ENCODE measurements at places on chromosomes 6 and 20.

GRCh38 chr6:91173186-91173585 is 586.3 kb upstream of the MAP3K7 start:
- DNase-seq: no peak

DNA sequence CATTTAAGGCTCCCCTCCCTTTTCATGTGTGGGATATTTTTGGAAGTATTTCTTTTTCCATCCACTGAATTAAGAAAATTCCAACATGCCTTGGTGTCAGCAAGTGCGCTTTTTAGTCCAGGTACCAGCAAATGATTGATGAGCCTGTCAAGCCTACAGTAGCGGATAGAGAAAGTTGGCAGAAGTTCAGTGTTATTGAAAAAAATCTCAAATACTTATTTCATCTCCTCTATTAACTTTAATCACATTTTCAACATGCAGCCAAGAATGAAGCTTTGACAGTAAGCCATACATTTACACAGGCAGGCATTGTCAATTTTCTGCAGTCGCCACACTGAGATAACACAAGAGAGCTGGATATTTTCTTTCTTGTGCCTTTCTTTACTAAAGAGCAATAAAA is 50.4 kb downstream of the BLOC1S5 start:
- no peak for DNase-seq

DNA sequence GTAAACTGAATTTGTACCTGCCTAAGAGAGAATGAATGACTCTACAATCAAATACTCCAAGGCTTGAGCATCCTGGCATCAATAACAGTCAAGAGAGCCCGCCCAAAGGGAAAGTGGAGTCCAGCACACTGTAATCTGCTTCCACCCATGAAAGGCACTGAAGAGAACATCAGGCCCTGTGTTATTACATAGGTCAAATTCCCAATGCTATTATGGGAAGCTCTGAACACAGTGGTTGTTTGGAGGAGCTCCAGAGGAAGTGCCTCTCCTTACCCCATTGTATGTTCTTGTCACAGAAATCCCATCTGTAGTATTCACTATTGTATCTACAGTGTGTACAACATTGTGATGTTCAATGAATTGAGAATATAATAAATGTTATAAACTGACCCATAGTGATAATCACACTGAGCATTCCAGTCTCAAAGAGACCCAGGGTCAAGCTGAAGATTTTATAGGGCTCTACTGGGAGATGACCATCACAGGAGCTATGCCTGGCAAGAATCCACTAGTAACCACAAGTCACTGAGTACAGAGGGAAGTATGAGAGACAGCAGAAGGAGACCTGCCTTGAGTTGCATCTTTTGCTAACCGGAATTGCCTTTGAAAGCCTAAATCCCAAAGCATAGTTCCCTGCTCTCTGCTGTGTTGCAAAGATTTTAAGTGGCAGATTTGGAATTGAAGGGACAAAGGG is 446.7 kb downstream of the GJA1 start:
- peak; percentile 30 for DNase-seq

- no peak for DNase-seq
Observed at GRCh38 chr20:41531518-41532275, 86.5 kb downstream of the CHD6 start.

DNA sequence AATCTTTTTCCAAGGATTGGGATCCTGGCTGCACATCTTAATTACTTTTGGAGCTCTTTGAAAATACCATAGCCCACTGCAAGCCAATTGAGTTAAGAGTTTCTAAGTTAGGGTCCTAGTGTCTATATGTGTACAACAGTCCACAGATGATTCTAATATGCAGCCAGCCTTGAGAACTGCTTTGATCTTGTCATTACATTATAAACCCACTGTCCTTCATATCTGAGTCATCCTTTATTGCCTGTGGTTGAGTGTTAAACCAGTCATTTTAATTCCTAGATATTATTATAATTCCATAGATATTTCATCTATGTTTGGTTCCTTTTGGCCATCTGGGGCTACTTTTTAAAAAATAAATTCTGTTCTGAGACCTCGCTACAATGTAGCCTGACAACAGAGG is 24.1 kb downstream of the MCM8 start:
- DNase-seq: no peak

- no peak for DNase-seq
Observed at GRCh38 chr20:19298652-19299051, 86.2 kb downstream of the SLC24A3 start.

- DNase-seq: no peak
Observed at GRCh38 chr20:19783966-19784401, 25.9 kb downstream of the RIN2 start.

- no peak for DNase-seq
Observed at GRCh38 chr20:49335476-49335875, 57.6 kb upstream of the ZNFX1 start.

DNA sequence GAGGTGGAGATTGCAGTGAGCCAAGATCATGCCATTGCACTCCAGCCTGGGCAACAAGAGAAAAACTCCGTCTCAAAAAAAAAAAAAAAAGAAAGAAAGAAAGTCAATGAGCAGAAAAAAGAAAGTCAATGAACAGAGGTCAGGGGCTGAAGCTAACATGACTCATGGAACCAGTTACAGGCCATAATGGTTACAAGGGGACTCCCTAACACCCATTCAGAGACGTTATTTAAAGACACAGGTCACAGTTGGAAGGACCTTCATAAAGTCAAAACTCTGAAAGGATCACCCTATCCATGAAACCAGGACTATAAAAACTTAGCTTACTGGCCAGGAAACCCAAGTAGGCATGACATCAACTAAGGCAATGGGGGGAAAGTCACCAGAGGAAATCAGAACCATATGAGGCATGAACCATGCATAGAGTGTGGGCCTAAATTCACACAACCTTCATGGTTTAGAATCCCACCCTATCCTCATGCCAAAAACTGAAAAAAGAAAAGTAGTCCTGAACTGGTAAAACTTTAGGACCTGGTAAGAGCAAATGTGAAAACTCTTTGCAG is 18.2 kb downstream of the FBXL4 start:
- no peak for DNase-seq

DNA sequence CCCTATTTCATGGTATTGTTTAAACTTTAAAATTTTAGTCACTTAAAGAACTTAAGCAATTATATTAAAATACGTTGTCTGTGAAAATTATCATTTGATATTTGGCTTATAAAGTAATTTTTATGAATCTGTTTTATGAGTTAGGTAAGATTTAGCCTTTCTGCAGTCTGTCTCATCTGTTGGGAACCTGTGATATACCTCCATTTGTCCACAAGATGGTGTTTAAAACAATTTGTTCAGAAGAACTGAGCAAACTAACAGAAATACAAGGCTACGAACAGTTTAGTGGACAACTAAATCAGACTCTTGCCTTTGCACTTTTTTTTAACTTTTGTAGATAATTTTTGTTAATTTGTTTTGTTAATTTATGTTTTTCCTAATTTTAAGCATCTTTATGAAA is 92.4 kb downstream of the COL9A1 start:
- no peak for DNase-seq

GRCh38 chr20:54058420-54059139 is 11.8 kb downstream of the BCAS1 start:
- DNase-seq: no peak

GRCh38 chr6:3714768-3715167 is 36.7 kb downstream of the PXDC1 start:
- DNase-seq: no peak

GRCh38 chr20:50304923-50305635 is 114.4 kb downstream of the CEBPB start:
- DNase-seq: peak; percentile 60

DNA sequence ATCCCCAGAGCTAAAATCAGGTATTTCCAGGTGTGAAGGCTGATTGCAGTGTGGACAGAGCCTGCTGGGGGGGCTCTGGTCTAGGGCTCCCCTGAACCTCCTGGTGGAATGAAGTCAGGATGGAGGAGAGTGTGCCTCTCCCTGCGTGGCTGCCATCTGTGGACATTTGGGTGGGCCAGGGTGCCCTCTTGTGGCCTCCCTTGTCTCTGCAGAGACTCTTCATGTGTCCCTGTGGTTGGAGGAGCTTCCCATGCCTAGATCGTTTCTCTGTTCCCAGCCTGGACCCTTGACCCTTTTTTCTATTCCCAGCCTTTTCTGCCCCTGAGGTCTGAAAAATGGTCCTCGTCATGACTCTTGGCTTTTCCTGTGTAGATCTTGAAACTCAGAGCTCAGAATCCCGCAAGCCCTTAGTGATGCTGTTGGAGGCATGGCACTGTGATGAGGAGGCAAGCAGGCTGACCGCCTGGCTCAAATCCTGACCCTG is 9.9 kb upstream of the PSMF1 start:
- no peak for DNase-seq

- no peak for DNase-seq
Observed at GRCh38 chr6:150194195-150194594, 51.4 kb downstream of the PPP1R14C start.

DNA sequence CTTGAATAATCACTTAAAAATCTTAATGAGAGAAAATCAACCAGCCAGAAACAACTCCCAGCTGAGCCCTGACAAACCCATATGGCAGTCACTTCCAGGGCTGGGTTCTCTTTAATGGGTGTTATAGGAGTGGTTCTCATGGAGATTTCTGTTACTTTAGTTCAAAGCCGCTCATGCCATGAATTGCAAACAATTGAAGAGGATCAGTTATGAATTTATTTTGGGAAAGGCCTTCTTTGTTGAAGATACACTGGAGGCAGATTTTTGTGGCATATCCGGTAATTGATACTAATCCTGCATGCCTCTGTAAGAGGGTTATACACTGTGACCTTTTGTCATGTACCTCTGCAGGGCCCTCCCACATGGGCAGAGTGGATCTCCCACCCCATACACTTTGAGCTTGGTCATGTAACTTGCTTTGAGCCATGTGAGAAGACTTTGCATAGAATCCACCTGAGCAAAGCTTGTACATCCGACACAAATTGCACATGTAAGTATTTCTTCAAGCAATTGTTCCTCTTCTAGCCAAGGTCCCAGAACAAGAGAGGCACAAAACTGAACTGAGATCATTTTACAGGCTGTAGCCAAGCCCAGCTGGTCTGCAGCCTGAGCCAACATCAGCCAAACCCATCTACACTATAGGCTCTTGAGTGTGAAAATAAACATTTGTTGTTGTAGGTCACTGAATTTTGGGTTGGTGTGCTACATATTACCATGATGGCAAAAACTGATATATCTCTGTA is 492.3 kb downstream of the PREX1 start:
- DNase-seq: no peak

- DNase-seq: no peak
Observed at GRCh38 chr6:169235286-169235685, 18.4 kb downstream of the THBS2 start.

- DNase-seq: no peak
Observed at GRCh38 chr6:56104591-56104990, 142.8 kb downstream of the COL21A1 start.

DNA sequence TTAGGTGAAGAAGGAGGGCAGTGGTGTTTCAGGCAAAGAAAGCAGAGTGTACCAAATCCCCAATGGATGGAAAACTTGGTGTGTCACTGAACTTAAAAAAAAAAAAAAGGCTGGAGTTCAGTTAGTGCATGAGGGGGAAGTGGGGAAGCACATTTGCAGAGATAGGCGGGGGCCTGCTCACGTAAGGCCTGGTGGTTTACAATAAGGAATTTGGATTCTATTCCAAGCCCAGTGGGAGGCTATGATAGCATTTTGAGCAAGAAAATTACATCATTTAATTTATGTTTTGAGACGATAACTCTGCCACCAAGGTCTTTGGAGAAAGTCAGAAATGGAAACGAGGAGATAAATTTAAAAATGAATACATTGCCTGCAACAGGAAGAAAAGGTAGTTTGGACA is 225.5 kb downstream of the EYA4 start:
- no peak for DNase-seq

GRCh38 chr20:34525709-34526416 is 9.6 kb downstream of the DYNLRB1 start:
- peak; percentile 95 for DNase-seq

DNA sequence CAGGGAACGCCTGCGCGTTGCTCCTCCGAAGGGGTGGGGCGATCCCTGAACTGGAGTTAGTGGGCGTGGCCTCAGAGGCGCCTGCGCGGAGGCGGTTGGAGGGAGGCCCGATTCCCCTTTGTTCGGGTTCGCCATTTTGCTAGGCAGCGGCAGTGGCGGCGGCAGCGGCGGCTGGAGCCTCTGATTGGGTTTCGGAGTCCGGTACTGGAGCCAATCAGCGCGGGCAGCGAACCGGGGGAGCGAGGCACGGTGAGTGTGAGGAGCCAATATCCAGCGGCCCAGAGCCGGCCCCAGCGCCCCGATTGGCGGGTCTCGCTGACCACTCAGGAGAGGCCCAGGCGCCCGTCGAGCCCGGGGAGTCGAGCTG is at the start of gene NFYA:
Gene NFYA (plus strand): TSS at position 139 of the 367 bp plus-strand sequence. CDS start 6,116 bp downstream, outside the sequence.
- peak; percentile 100 for DNase-seq

GRCh38 chr20:12394786-12395185 is 477.1 kb downstream of the BTBD3 start:
- no peak for DNase-seq

- no peak for DNase-seq
Observed at GRCh38 chr6:135722190-135722589, 129.3 kb upstream of the PDE7B start.

DNA sequence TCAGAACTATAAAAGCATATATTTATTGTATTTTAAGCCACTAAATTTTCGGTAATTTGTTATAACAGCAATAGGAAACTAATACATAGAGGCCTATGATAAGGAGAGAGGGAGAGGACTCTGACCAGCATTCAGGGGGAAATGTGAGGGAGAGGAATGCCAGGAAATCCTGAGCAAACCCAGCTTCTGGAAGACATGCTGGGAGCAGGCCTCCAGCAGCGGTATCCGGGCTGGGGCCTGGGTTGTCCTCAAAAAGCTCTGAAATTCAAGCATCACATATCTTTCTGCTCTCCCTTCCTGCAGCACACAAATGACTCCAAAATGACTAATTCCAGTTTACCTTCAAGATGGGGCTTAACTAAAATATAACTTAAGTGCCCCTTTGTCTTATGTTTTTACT is 33.4 kb upstream of the RIMS1 start:
- DNase-seq: no peak

- no peak for DNase-seq
Observed at GRCh38 chr6:145893586-145893985, 70.6 kb downstream of the SHPRH start.

GRCh38 chr6:37865504-37865903 is 46.0 kb downstream of the ZFAND3 start:
- no peak for DNase-seq

Data from amniotic stem cell (primary cell).